ENCODE measurements at places on chromosomes 2 and 18.

GRCh38 chr2:173734797-173735196 is 230.4 kb downstream of the SP3 start:
- DNase-seq = no peak

- no peak for DNase-seq
These were observed 84.7 kb downstream of the ZNF407 start for GRCh38 chr18:74682141-74682990.

DNA sequence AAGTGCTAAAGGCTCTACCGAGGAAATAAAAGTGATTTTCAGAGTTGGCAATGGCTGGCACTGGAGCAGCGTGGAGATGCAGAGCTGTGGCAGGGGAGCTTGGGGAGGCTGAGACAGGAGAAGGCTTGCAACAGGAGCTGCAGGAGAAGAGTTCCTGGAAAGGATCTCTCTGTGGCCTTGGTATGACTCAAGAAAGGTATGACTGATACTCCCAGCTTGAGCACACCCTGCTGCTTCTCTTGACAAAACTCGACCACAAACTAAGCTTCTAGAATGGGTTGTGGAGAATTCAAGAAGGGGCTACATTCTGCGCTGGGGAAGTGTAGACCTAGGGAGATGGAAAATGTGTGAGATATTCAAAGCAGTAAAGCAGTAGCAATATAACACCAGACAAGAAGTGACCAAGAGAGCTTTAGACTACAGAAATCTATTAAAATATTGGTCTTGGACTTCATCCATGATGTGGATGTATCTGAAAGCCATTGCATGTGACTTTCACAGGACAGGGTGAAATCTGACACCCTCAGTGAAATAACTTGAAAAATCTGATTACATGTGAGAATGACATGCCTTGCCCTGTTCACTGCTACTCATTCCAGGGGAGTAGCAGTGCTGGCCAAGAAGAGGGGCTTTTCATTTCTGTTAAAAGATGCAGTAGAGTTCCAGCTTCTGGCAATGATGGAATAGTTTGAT is 41.5 kb downstream of the SUCLG1 start:
- DNase-seq = no peak

GRCh38 chr2:190599073-190599472 is 49.8 kb upstream of the NAB1 start:
- DNase-seq = no peak

DNA sequence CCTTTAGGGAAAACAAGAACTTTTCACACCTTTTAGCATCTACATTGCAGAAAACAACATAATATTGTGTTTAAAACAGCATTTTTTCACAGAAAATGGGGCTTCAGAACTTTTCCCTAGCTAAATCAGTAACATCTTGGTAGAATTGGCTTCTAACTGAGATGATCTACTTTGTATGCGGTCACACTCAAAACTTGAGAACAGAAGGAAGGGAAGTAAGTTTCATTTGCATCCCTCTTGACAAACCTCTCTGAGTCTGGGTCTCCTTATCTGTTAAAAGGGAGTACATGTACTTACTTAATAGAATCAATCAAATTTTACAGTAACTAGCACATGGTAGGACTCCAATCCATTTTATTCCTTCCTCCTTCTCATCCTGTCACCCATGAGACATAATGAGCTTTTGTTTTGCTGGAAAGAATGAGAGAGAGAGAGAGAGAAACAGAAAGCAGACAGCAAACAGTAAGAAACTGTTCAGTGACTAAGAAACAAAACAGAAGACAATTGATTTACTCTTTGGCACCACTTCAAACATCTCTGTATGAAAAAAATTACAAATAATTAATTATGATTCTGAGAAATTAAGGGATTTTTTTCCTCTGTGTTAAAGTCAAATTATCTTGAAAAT is 387.3 kb downstream of the SATB2 start:
- no peak for DNase-seq

DNA sequence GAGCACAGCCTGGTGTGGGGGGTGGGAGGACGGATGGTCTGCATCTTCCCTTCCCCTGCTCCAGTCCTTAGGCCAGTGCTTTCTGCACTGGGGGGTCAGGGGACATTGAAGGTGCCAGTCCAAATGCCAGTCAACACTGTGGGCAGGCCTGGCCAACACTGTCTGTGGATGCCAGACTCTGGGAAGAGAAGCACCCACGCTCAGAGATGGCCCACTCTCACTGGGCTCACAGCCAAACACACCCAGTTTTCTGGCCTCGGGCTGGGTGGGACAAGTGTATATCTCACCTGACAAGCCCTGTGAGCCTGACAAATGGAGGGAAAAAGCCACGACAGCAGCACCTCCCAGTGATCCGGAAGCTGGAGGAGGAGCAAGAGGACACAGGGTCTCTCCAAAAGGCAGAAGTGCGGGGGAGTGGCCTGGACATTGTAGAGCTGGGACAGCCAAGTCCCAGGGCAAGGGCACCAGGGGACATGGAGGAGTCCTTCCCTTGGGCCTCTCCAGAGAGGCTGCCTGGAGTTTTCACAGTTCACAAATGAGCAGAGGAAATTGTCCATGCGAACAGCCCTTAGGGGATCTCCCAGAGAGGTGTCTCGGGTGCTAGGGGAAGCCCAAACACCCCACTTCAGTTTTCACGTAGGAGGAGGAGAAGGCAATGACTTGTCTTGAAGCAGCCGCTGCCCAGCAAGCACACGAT is 79.3 kb downstream of the SDC1 start:
- DNase-seq = no peak

- no peak for DNase-seq
These were observed 239.4 kb upstream of the HDAC4 start for GRCh38 chr2:239640210-239640609.

DNA sequence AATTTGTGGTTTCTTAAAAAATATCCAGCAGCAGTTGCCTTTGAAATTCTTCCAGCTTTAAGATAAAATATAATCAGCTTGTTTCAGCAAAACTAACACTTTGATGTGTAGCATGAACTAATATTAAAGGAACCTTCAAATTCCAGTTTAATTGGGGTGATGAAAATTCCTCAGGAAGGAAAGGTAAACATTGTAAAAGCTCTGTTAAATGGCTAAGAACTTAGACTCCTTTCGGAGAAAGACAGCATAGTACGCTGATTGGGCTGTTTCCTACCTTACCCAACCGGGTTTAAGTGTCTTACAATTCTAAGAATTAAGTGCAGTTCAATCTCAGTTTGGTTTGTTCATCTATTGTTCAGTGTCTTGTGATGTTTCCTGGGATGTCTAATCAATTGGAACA is 108.3 kb downstream of the CDH7 start:
- no peak for DNase-seq

DNA sequence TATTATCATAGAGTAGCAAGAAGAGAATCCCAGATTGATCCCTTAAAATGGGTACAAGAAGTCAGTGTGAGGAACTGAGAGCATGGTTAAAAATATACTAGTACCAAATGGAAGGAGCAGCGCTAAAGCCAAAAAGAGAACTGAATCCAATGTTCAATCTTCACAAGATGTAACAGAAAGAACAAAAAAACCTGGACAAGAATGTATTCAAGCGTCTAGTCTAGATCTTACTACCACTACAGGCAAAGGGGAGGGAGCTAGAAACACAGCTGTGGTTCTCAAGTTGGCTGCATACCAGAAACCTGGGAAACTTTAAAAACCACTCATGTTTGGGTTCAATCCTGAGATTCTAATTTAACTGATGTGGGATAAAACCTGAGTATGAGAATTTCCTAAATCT is 57.5 kb downstream of the PIAS2 start:
- DNase-seq = no peak

- DNase-seq = no peak
These were observed 26.2 kb upstream of the MGAT5 start for GRCh38 chr2:134227666-134228065.
